ENCODE measurements at places on chromosomes 2 and 18. TPM values are rescaled to one million over a fixed set of nuclear protein-coding genes. Genes with fewer than 3 reads are reported as not detected.

DNA sequence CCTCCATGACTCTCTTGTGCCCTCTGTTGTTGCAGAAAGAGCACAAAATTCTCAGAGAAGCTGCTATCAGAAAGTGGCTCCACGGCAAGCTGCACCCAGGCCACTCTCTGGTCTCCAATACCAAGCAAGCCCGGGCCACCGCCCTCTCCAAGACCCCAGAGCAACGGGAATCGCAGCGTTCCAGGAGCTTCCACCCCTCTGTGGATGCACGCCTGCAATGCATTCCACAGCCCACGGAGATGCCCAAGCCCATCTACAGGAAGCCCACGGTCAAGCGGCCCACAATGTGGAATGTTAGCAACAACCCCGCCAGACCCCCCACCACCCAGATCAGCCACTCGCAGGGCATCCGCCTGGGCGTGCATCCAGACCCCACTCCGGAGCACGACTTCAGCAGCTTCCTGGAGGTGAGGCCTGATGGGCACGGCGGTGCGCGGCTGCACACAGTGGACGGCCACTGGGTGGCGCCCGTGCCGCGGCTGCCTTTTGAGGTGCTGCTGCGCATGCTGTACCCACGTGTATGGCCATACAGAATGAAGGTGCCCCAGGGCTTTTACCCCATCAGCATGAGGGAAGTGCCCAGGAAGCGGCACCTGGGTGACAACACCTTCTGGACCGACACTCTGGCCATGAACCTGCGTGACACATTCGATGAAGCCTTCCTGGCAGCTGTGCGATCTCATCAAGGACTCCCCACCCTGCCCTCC is 6.3 kb downstream of the ANKRD53 start:
- peak; percentile 94 for DNase-seq

GRCh38 chr2:76280686-76281085 is 570.0 kb upstream of the GCFC2 start:
- no peak for DNase-seq

DNA sequence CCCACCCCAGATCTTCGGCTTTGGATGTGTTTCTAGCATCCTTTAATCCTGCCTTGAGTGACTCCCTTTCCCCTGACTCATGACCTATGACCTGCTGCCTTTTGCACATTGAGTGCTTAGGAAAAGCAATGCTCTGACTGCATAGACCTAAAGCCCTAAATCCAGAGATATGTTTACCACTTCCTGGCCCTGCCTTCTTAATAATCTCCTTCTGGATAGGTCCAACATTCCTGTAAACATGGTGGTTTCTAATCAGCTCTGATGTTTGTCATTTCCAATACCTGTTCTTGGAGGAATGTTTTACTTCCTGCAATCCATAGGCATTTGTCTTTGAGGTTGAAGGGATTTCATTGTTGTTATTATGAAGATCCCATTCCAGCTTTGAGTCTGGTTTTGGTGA is 2.3 kb downstream of the SLC3A1 start:
- DNase-seq, result no peak

DNA sequence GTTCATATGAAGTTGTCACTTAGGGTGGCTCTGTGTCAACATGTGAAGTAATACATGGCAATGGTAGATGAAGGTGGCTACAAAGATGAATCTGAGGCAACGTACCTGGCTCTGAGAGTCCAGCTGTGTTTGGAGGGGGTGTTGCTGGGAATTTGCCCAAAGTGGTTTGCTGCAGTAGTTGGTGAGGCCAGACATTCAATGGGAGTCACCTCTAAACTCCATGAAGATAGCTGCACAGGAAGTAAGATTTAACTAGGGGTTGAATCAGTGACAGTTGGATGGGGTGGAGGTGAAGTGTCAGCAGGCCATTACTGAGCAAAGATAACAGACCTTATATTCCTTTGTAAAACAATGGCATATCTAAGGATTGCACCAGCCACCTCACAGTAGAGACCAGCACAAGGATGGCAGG is 71.8 kb downstream of the NUP35 start:
- DNase-seq, result no peak

GRCh38 chr2:61535449-61535848 is 2.7 kb downstream of the XPO1 start:
- DNase-seq, result no peak

GRCh38 chr2:26898480-26899078 is 50.6 kb downstream of the DPYSL5 start:
- DNase-seq, result no peak

GRCh38 chr18:48667276-48668254 is 128.7 kb downstream of the CTIF start:
- peak; percentile 79 for DNase-seq

- no peak for DNase-seq
These were observed 74.6 kb upstream of the LRATD1 start for GRCh38 chr2:14557916-14558315.

- DNase-seq, result peak; percentile 73
These were observed 242.3 kb downstream of the ATAD2B start for GRCh38 chr2:23684395-23685176.

REG3A gene
- total RNA-seq, result not detected

TCF23 gene
- total RNA-seq, result not detected

SLC19A3 gene
- 1.7 TPM for total RNA-seq

SEMA4C gene
- 100 TPM for total RNA-seq

SLC5A7 gene
- total RNA-seq, result not detected

ABCG5 gene
- not detected for total RNA-seq

MC4R gene
- 0.03 TPM for total RNA-seq

MEP1B gene
- not detected for total RNA-seq

GPAT2 gene
- 0.44 TPM for total RNA-seq

ARPC2 gene
- 146 TPM for total RNA-seq
